ENCODE measurements at places on chromosomes 7 and 10. TPM values are rescaled to one million over a fixed set of nuclear protein-coding genes. Genes with fewer than 3 reads are reported as not detected.

Gene AQP1
- 362 TPM for total RNA-seq

Gene AGR3
- not detected for total RNA-seq

Gene IGF2BP3
- not detected for total RNA-seq

Gene ADRA2A
- total RNA-seq, result 3.8 TPM

Gene PPP1R17
- not detected for total RNA-seq

Gene RPEL1
- total RNA-seq, result not detected

Gene AGAP5
- total RNA-seq, result 2.9 TPM

Gene STEAP4
- total RNA-seq, result 72.4 TPM

Gene ATRNL1
- total RNA-seq, result 5.0 TPM

Gene ABCB1
- 11.1 TPM for total RNA-seq

Gene PON1
- total RNA-seq, result not detected

Gene GNAT3
- not detected for total RNA-seq

Gene ATG9B
- total RNA-seq, result not detected

Gene TMEM140
- 21.2 TPM for total RNA-seq

Gene GHRHR
- total RNA-seq, result not detected

Gene LFNG
- total RNA-seq, result 9.6 TPM

Gene LRRC61
- 14.8 TPM for total RNA-seq

Gene ZNF239
- 2.9 TPM for total RNA-seq

Gene PIK3CG
- 3.3 TPM for total RNA-seq

Gene ADO
- total RNA-seq, result 28.1 TPM

Gene GRID1
- total RNA-seq, result 1.2 TPM

Gene VENTX
- total RNA-seq, result 0.46 TPM

Gene SYT15
- 7.4 TPM for total RNA-seq

Gene GOT1
- 36.9 TPM for total RNA-seq

Gene FGFR2
- 58.6 TPM for total RNA-seq

Gene FFAR4
- 0.45 TPM for total RNA-seq

Gene DGKI
- total RNA-seq, result 0.66 TPM

Gene MRLN
- total RNA-seq, result not detected

Gene INSYN2A
- total RNA-seq, result 0.33 TPM

Gene PCBD1
- total RNA-seq, result 102 TPM

Gene LANCL2
- 10.4 TPM for total RNA-seq

Gene TMEM273
- 36.8 TPM for total RNA-seq

Gene CYP26C1
- total RNA-seq, result not detected

Gene ABCA13
- total RNA-seq, result under 0.01 TPM

Gene PLXNA4
- 6.6 TPM for total RNA-seq

Gene OPN1SW
- not detected for total RNA-seq

Gene TNS3
- total RNA-seq, result 52.5 TPM

Gene ASB10
- not detected for total RNA-seq

Gene PRKAG2
- total RNA-seq, result 94.7 TPM

Gene WDR11
- total RNA-seq, result 35.3 TPM

Gene IKZF1
- total RNA-seq, result 17.7 TPM

Gene TDRD1
- 0.42 TPM for total RNA-seq

Gene FEZF1
- total RNA-seq, result not detected

Gene ACSL5
- total RNA-seq, result 10.9 TPM

Gene HGF
- 5.2 TPM for total RNA-seq

Gene VSTM2A
- not detected for total RNA-seq

Gene FIGNL1
- 3.3 TPM for total RNA-seq

Gene GIMAP5
- total RNA-seq, result 48.2 TPM

Gene ZNF365
- total RNA-seq, result 1.3 TPM

Gene SPOCK2
- total RNA-seq, result 12.1 TPM

Gene RNLS
- 6.7 TPM for total RNA-seq

Gene HOXA10
- total RNA-seq, result not detected

Gene MYL7
- total RNA-seq, result not detected

Measured in esophagus muscularis mucosa (tissue), 4 donors.